Activated CD4-positive, alpha-beta T cell treated with anti-CD3 and anti-CD28 coated beads for 36 hours (primary cell): ENCODE measurements at places on chromosomes 13 and 19.

GRCh38 chr19:2464389-2464788 lies 7.6 kb upstream of the LMNB2 start:
- no peak for DNase-seq

DNA sequence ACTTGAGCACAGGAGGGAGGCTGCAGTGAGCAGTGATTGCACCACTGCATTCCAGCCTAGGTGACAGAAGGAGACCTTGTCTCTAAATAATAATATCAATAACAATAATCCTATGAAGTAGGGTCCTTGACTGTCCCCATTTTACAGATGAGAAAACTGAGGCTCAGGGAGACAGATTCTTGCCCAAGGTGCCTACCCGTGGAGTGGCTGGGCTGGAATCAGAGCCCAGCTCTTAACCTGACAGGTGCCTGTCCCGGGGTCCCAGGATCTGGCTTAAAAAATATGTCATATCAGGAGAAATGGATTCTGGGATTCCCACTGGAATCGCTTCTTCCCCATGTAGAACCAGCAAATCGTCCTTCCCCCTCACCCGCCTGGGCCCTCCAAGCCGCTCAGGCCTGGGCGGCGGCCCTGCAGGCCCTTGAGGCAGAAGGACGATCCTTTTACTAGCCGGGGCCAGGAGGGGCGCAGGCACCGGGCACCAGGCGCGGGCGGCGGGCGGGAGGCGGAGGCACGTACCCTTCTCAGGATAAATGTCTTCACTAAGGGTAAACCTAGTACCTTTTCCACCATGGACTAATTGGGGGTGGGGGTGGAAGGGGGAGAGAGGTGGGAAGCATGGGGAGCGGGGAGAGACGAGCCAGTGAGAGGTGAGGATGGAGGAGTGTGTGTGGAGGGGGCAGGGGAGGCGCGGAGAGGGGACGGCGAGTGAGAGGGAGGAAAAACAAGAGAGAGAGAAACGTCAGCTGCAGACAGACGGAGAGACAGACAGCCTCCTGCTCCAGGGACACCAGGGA lies 60.6 kb downstream of the COLGALT1 start:
- no peak for DNase-seq

- DNase-seq: peak; percentile 71
Observed at GRCh38 chr19:7658219-7658686, 10.6 kb upstream of the RETN start.

DNA sequence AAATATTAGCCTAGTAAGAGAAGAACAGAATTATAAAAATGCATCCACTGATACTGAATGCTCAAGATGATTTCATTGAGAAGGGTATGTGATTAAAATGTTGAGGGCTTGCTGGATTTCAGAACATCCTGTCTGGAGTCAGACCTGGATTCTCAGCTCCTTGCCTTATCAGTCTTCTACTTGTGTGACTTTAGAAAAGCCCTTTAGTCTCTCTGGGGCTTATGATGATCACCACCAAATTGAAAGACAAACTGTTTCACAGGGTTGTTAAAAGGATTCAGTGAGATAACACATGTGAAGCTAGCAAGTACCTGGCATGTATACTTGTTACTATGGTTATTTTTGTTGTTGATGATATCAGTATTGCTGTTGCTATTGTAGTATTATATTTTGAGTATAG lies 118.4 kb downstream of the GPC6 start:
- DNase-seq: no peak

DNA sequence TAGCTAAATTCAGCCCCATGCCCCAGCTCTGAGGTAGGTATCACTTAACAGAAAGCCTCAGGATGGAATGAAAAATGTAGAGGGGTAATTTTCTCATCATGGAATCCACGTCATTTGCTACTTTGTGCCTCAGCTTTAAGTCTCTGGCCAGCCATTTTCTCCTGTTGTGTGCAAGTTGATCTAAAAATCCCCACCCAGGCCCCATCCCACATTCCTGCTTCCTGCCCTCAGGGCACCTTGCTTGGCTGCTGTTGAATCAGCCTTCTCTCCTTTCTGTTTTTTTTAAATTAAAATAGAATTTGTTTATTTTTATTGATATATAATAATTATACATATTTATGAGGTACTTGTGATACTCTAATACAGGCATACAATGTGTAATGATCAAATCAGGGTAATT lies 179.9 kb upstream of the TSHZ3 start:
- DNase-seq: no peak

DNA sequence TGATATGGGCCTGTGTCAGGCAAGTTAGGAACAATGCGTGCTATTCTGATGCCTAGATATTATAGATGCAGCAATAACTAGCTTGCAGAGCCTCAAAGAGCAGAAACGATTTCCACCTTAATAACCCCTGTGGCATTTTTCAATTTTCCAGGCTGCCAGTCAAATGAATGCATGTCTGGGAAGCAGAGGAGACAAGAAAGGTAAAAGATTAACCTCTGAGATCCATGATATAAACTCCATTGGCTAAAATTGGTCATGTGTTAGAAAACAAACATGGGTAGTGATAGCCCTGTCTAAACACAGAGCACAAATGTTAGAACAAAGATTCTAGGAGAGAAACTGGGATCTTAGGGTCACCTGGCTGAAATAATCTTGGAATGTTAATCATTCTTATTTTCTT lies 811.1 kb downstream of the DIAPH3 start:
- no peak for DNase-seq
